ENCODE measurements at places on chromosomes 7 and 10. TPM values are rescaled to one million over a fixed set of nuclear protein-coding genes. Genes with fewer than 3 reads are reported as not detected.

KCP gene
- not detected for polyA plus RNA-seq

DNA sequence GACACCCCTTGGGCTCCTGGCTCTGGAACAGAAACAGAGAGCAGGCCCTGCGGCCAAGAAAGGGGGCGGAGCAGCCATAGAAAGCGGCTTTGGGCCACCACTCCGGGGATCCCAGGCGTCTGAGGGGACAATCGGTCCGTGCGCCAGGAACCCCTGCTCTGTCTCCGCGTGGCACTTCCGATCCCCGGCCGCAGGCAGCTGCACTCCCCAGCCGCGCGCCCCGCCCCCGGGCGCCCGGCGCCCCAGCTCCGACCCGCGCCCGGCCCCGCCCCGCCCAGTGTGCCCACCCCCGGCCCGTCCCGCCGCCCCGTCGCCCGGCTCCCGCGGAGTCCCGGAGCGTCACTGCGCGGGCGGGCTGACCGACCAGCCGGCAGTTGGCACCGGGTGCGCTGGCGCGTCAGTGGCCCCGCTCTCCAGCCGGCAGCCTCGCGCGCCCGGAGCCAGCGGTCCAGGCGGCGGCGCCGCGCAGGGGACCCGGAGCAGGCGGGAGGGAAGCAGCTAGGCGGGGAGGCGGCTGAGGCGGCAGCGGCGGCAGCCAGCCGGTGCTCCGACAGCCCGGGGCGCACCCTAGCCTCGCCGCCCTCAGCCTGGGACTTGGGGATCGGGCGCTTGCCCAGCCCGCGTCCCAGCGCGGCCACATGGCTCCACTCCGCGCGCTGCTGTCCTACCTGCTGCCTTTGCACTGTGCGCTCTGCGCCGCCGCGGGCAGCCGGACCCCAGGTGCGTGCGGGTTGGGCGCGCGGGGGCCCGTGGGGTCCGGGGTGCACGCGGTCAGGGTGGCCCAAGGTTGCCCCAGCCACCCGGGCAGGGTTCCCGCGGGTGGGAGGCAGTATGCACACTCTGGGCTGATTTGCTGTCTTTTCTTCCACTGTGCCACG, at the start of gene ADAMTS14:
Gene ADAMTS14, plus strand, starts transcription at position 342 of the 878 bp plus-strand sequence. Its CDS starts 297 bp downstream, at position 639.
- H3K4me3 ChIP-seq, result peak within 1 kb of the TSS; percentile 54
- peaks cover 5% of the 10 kb centered on the region for H3K36me3 ChIP-seq
- DNase-seq, result peak; percentile 55
- peaks cover 11% of the 10 kb centered on the region for H3K4me1 ChIP-seq
- H3K27ac ChIP-seq, result peak within 1 kb of the TSS; percentile 78

GRCh38 chr10:107025676-107026075, 138.8 kb downstream of the SORCS1 start:
- no peaks in the 10 kb centered on the region for H3K27me3 ChIP-seq
- H3K36me3 ChIP-seq, result no peaks in the 10 kb centered on the region
- no peak for DNase-seq
- no peak overlapping the region for H3K4me3 ChIP-seq
- H3K4me1 ChIP-seq, result no peaks in the 10 kb centered on the region

- no peak overlapping the region for H3K27ac ChIP-seq
- DNase-seq, result no peak
- no peaks in the 10 kb centered on the region for H3K36me3 ChIP-seq
- no peaks in the 10 kb centered on the region for H3K27me3 ChIP-seq
Measured at GRCh38 chr10:6643962-6644361, 63.9 kb upstream of the PRKCQ start.

DNA sequence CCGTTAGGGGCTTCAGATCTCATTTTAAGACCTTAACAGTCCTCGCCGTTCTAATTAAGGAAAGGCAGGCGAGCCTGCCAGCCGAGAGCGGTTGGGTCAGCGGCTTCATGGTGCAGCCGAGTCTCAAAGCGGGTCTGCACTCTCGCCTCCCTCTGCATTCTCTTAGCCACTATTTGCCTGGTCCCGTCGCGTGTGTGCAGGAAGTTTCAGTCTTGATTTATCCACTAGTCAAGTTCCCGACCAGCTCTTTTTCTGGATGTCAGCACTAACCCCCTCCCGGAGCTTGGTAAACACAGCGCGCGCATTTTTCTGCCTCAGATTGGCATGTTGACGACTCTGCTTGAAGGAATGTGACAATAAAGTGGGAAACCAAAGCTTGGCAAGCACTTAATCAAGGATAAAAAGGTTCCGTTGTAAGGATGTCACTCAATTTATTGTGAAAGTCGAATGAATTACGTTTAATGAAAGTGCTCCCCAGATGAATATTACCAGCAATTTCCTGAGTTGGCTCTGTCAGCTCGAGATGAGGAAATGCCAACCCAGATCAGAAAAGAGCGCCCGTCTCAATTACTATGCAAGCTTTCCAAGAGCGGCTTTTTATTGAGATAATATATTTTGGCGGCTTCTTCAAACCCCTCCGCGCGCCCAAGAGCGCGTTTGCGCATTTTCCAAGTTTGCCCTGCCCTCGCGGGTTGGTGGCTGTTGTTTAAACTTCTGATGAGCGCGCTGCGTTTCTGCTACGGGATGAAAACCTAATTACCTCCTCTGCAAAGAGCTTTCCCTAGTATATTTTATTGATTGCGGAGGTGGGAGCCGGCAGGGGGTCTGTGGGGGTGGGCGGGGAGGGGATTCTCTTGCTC, 7.9 kb downstream of the NXPH1 start:
- H3K36me3 ChIP-seq, result no peaks in the 10 kb centered on the region
- no peak for DNase-seq
- H3K27me3 ChIP-seq, result no peaks in the 10 kb centered on the region
- H3K4me3 ChIP-seq, result no peak overlapping the region
- H3K27ac ChIP-seq, result no peak overlapping the region
- H3K4me1 ChIP-seq, result no peaks in the 10 kb centered on the region
